ENCODE measurements at places on chromosomes 3 and 15.

DNA sequence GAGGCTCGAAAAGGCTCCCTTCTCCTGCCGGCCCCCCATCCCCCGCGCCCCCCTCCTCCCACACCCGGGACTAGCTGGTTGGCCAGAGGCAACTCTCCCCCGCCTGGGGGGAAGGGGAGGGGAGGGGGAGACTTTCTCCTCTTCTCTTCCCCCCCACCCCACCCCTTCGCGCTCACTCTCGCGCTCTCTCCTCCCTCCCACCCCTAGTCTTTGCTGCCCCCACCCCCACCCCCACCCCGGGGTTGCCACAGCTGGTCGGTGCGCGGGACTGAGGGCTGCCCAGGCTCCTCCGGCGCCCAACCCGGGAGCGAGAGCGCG, 710 bp downstream of the MECOM start:
- DNase-seq = no peak

DNA sequence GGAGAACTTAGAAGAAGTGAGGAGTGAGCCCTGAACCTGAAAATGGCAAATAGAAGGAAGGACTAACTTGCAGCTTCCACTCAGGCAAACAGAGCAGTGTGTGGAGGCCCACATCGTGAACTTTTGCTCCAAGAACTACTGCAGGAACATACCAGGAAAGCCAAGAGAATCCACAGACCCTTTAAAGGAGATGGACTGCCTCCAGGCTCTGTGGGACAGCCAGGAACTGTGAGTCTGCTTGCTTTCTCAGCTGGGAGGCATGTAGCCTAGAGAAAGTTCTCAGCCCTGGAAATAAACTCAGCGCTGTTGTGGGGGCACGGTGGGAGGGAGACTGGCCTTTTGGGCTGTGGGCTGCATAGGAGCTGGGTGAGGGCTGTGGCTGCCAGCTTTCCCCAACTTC, 93.0 kb downstream of the SNRK start:
- DNase-seq = no peak

DNA sequence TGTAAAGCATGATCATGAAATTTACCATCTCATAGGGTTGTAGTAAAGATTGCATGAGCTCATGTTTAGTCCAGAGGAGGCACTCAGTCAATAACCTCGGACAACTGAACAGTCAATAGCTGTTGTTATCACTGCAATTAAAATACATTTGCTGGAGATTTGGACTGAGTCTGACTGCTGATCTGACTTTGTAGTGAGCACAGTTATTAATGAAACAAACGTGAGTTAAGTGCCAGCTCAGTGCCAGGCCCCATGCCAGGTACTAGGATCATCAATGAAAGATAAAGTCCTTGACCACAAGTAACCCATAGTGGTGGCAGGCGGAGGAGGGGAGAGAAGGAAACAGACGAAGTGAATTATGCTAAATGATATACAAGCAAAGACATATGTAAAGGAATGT, 43.7 kb upstream of the PRICKLE2 start:
- no peak for DNase-seq

DNA sequence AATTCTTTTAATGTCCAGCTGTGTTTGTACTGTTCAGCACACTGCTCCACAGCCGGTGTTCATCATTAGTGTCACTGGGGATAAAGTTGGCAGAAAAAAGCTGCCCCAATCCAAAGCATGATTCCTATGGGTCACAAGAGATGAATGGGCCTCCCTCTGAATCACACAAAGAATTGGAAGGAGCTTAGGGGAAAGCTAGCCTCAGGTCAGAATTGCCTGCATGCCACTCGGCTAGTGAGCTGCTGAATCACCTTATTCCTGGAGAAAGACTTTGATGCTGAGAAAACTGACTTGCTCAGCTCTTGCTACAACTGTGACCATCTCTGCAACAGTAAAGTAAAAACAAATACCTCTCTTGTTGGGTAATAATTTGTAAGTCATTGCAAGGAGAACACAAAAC, 3.5 kb downstream of the CCK start:
- no peak for DNase-seq

DNA sequence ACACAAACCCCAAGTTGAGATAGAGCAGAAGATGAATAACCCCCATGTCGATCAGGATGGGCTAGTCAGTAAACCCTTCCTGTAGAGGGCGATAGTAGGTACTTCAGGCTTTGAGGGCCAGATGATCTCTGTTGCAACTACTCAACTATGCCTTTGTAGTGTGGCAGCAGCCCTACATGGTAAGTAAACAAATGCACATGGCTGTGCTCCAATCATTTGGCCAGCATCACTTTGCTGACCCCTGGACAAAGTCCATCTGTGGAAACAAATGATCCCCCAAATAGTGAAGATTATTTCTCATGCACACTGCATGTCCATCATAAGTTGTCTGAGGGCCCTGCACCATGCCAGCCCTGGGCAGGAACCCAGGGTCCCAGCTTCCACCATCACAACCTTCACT, 402.2 kb upstream of the PROK2 start:
- no peak for DNase-seq
